ENCODE measurements at places on chromosomes 11 and 22. TPM values are rescaled to one million over a fixed set of nuclear protein-coding genes. Genes with fewer than 3 reads are reported as not detected.

Gene C22orf31
- polyA plus RNA-seq, result not detected

DNA sequence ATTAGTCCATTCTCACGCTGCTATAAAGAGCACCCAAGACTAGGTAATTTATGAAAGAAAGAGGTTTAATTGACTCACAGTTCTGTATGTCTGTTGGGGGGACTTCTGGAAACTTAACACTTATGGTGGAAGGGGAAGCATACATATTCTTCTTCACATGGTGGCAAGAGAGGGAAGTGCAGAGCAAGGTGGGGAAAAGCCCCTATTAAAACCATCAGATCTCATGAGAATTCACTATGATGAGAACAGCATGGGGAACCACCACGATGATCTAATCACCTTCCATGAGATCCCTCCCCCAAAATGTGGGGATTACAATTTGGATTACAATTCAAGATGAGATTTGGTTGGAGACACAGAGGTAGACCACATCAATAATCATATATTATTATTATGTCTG lies 25.7 kb downstream of the CEP57 start:
- no peak for DNase-seq

DNA sequence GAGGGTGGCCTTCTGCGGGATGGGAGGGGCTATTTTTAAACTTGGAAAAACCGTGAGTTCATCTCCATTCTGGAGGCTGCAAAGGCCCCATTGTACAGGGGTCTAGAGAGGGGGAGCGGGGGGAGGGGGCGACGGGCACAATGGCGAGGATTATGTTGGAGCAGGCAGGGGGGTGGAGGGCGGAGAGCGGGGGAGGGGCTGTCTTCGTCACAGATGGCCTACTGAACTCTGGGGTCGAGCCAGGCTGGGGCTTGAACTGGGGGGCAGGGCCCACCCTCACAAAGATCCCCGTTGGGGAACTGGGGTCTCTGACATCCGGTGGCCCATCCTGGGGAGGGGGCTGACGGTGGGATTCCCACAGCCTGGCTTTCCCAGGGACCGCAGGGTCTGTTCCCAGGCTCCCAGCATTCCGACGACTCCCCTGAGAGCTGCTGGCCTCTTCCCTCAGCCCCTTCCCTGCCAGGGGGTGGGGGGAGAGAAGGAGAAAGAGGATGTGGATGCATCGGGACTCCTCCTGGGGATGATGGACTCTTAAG lies 3.4 kb upstream of the MCAM start:
- peak; percentile 71 for DNase-seq

Gene SLC2A11
- 8.7 TPM for polyA plus RNA-seq

Gene TMEM121B
- polyA plus RNA-seq, result 1.2 TPM

- DNase-seq, result no peak
Measured at GRCh38 chr11:40100781-40101180, 1358.7 kb downstream of the LRRC4C start.

Gene DUSP8
- 12.8 TPM for polyA plus RNA-seq

Gene SLC29A2
- 18.2 TPM for polyA plus RNA-seq

- DNase-seq, result no peak
Measured at GRCh38 chr11:1728931-1729691, 21.3 kb downstream of the IFITM10 start.

GRCh38 chr11:2409126-2409525 lies 8.6 kb downstream of the TSSC4 start:
- DNase-seq, result no peak

Gene KCNJ5
- 1.4 TPM for polyA plus RNA-seq

DNA sequence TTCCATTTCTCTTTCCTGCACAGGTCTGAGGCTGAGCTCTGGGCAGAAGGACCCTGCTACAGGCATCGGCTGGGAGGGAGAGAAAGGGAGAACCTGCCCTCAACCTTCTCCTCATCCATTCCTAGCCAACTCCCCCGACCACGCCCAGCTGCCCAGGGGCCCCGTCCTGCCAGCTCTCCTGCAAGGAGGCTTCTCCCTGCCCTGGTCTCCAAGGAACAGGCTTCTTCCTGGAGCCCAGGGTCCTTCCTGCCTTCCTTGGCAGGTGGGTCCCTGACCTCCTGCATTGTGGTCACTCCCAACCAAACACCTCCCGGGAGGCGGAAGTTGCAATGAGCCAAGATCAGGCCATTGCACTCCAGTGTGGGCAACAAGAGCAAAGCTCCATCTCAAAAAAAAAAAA lies 12.5 kb upstream of the HMOX1 start:
- DNase-seq, result no peak

DNA sequence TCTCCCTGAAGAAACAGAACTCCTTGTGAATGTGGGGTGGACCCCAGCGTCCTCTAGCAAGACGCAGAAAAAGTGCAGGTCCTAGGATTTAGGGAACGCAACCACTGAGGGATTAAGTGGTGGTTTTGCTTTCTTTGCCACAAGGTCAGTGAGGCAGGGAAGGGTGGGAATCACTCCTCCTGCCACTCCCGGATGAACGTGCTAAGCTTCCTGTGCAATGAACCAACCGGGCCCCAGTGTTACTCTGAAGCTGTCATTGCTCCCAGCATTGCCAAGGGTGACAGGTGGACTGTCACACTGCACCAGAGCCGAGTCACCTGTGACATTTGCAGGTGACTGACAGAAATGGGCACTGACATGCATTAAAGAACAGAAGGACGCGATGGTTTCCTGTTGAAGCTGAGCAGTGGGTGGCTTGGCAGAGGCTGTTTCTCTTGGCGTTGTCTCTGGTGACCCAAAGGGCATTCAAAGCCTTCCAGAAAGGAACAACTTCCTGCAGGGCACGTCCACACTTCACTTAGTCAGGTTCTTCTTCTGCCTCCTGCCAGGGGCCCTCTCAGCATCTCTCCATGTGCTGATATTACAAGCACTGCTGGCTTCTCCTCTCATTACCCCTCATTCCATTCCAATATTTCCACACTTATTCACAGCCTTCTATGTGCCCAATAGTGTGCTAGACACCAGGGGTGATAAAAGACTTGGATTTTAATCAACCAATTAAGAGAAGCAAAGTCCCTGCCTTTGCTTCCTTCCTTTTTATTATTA lies 9.7 kb downstream of the KIRREL3 start:
- DNase-seq, result no peak

Gene ZBTB44
- 17.7 TPM for polyA plus RNA-seq

GRCh38 chr22:32336121-32336603 lies 21.5 kb upstream of the RFPL3 start:
- no peak for DNase-seq

DNA sequence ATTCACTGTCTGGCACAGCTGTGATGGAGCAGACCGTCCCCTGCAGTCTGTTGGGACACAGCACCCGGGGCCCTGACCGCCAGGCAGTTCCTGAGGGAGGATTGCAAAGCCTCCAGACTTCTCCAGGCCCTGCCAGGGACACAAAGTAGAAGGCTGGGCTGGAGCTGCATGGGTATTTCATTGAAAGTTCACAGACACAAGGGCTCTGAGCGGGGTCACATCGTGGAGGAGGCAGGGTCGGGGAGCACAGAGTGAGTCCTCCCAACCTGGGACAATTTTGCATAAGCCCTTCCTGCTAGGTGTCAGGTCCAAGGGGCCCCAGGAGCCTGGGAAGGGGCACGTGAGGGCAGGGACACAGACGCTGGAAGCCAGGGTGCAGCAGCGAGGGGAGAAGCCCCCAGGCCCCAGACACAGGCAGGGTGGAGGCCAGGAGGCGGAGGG lies 15.7 kb downstream of the IFITM10 start:
- DNase-seq, result no peak

Gene APOL3
- polyA plus RNA-seq, result 23.9 TPM

- DNase-seq, result no peak
Measured at GRCh38 chr11:119885861-119886567, 157.0 kb upstream of the NECTIN1 start.

GRCh38 chr11:8015753-8016239 lies 28.7 kb downstream of the EIF3F start:
- DNase-seq, result no peak

Gene TMEM191C
- 0.76 TPM for polyA plus RNA-seq

- no peak for DNase-seq
Measured at GRCh38 chr11:113045146-113045545, 83.9 kb downstream of the NCAM1 start.

DNA sequence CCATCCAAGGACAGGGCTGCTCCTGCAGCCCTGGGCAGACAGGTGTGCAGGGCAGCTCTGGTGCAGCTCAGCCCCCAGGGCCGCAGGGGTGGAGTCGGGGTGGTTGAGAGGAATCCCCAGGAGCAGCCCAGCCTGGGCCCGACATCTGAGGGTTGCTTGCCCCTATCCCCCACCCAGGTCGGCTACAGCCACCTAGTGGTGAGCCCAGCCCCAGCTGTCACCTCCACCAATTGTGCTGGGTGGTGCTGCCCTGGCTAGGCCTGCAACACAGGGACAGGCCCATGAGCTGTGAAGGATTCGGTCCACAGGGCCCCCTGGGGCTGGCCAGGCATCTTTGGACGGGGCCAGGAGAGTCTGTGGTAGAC lies 29.6 kb downstream of the RTN4R start:
- peak; percentile 45 for DNase-seq

DNA sequence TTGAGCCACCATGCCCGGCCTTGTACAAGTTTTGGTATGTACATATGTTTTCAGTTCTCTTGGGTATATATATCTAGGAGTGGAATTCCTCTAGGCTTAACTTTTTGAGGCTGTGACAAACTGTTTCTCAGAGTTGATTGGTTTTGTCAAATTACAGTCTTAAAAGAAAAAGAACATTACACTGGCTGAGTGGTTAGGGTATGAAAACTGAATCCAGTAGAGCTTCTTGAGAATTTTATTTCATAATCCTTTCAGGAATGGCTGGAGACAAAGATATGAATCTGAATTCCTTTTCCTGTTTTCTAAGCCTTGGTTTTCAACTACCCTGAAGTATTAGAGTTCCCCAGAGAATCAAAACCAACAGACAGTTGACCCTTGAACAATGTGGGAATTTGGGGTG lies 6.5 kb downstream of the METTL15 start:
- DNase-seq, result no peak

GRCh38 chr22:37300551-37301017 lies 18.3 kb downstream of the CYTH4 start:
- no peak for DNase-seq

DNA sequence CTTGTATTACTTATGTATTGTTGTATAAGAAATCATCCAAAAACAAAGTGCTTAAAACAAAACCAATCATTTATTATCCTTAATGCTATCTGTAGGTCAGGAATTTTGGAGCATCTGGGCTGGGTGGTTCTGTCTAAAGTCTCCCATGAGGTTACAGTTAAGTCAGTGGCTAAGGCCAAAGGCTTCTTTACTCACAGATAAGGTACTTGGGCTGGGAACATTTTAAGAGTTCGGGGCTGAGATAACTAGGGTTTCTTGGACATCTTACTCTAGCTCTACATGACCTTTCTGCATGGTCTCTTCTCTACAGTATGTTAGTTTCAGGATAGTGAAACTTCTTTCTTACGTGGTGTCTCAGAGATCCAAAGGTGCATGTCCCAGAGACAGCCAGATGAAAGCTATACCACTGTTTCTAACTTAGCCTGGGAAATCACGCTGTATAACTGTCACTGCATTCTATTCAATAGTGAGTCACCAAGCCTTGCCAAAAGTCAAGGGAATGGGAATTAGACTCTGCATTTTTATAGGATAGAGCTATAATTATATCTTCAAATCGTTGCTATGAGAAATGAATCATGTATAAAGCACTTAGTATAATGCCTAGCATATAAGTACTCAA lies 29.6 kb downstream of the SOX6 start:
- no peak for DNase-seq

- no peak for DNase-seq
Measured at GRCh38 chr11:59200423-59200746, 12.3 kb downstream of the MPEG1 start.

- DNase-seq, result no peak
Measured at GRCh38 chr11:133366147-133366546, 166.2 kb downstream of the OPCML start.

Gene PRRG4
- 0.14 TPM for polyA plus RNA-seq

- no peak for DNase-seq
Measured at GRCh38 chr11:110960167-110960566, 247.9 kb upstream of the ARHGAP20 start.

DNA sequence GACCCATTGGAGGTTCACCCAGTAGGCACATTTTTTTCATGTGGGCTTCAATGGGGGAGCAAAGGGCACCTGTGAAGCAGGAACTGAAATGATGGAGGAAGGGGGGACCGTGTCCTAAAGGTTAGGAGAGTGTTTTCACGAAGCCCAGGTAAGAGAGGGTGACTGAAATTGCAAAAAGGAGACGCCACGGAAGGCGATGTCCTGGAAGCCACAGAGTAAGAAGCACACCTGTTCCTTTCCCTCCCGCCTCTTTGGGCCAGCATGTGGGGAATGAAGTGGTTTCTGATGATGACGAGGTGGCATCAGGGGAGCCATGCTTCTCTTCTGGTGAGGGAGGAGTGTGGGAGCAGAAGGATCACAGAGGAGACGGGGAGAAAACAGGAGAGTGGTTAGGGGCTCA lies 37.0 kb upstream of the MICAL2 start:
- no peak for DNase-seq

DNA sequence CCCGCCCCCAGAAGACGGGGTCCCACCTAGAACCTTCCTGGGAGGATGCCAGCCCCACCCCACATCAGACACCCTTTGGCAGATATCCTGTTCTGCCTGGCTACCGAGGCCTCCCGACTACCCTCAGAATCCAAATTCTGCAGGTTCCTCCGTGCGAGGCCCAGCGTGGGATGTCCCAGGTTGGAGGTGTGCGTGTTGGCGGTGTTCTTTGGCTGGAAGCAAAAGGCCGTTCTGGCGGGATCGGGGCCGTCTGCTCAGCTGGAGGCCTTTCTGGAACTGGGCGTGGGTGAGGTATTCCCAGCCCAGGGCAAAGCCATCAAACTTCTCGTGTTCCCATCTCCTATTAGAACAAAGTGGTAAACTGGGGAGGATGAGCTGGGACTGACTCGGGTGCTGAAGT lies 32.6 kb downstream of the NUP50 start:
- no peak for DNase-seq

GRCh38 chr11:69284081-69284511 lies 9.9 kb upstream of the MYEOV start:
- DNase-seq, result no peak
